RCC 7860 (cell line): ENCODE measurements at places on chromosomes 5 and 9.

- DNase-seq: no peak
These were observed 65.0 kb downstream of the RMI1 start for GRCh38 chr9:84045481-84046097.

- DNase-seq: peak; percentile 41
These were observed 25.0 kb upstream of the TDRD7 start for GRCh38 chr9:97386733-97387503.

DNA sequence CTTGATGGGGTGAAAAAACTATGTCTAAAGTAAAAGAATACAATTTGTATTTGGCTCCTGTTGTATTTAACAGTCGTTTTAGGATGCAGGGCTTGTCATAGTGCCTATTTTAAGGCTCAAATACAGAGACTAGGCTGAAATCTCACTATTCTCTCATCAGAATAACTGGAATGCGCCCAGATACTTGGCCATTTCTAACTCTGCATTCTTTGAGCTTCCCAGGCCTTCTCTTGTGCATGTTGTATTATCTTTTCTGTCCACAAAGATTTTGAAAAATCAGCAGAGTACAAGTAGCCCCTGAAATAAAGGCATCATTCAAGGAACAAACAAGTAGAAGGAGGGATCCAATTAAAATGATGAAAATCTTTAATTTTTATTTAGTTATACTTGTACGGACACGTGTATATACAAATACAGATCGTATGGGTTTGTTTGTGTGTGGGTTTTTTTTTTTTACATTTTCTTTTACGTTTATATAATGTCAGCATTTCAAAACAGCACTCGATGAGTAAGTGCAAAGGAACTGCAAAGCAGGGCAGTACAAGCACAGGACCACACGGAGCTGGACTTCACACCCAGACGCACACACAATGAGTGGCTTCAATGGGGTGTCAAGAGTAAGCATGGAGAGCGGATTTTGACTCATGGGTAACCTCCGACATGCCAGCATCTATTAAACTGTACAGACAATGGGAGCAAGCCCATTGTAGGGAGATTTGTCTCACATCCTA lies 294.0 kb downstream of the EFNA5 start:
- peak; percentile 81 for DNase-seq

DNA sequence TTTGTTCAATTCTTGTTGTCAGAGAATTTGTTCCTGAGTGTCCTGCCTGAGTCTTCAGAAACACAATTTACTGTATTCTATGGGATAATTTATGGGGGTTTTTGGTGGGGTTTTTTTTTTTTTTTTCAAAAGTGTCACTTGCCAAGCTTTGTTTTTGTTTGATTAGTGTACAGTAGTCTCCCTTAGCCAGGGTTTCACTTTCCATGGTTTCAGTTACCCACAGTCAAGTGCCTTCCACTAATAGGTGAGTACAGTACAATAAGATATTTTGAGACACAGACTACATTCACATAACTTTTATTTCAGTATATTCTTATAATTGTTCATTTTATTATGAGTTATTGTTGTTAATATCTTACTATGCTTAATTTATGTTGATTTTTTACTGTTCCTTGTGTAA lies 25.0 kb upstream of the AUH start:
- no peak for DNase-seq

GRCh38 chr9:77933019-77933418 lies 98.6 kb downstream of the GNAQ start:
- DNase-seq: no peak

GRCh38 chr9:110876929-110877328 lies 161.3 kb downstream of the LPAR1 start:
- no peak for DNase-seq

DNA sequence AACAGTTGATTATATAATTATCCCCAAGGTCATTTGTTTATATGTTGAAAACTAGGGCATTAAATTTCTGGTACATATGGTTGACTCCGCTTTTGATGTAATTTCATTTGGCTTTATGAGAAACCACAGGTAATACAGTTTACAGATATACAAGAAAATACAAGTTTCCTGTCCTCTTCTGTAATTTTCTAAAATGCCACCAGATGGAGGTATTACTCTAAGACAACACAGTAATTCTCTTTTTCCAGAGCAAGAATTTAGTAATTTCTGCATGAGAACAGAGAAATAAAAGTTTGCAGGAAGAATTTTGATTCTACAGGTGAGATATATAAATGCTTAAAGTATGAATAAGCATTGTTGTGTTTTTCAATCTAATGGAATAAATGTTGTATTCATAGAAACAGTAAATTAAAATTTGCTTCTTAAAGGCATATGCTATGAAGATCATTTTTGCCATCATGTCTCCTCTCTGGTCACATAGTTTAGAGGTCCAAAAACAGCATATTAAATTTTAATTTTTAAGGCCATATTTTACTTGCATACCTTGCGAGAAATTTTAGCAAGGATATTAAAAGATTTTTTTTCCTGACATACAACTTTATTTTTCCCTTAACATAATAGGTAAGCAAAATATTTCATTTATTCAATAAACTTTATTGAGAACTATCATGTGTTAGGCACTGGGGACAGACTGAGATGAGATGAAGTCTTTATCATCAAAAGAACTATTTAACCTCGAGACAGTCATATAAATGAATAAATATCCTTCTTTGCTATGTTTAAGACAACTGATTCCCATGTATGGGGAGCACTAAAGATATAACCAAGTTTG lies 22.7 kb downstream of the CHD1 start:
- peak; percentile 7 for DNase-seq

DNA sequence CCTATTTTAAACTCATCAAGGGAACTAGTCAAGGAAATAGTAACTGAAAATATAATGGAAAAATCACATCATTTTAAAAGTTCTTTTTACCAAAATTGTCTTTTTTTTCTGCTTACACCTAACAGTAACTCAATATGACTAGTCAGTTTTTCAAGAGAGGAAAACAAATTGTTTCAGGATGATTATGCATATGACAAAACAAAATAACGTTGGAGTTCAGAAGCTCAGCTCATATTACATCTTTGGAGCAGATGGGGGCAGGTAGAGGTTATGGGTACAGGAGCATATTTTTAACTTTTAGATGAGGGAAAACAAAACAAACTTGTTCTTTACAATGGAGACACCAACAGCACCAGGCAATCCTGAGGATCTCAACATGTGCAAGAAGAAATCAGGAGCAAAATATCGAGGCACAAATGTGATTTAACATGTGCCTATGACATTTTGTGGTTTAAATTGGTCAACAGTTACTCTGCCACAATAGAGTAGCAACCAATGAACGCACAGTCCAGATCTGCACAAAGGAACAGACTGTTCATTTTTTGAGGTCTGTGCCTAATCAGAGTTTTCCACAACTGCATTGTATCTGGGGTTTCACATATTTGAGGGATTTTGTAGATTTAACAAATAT lies 659.0 kb downstream of the ANXA1 start:
- no peak for DNase-seq

GRCh38 chr5:172786736-172787462 lies 15.9 kb upstream of the DUSP1 start:
- DNase-seq: peak; percentile 1
